Activated T-helper 1 cell treated with anti-CD3 and anti-CD28 coated beads, Interleukin-12 subunit alpha, Interleukin-12 subunit beta, Interleukin-2, Interleukin-4 antibody, amounts not matched to agents 30 ng/mL and 10 ng/mL and 1 ng/mL, durations not matched to agents 14 hours and 24 hours and 36 hours (primary cell): ENCODE measurements at places on chromosomes 13 and 19.

DNA sequence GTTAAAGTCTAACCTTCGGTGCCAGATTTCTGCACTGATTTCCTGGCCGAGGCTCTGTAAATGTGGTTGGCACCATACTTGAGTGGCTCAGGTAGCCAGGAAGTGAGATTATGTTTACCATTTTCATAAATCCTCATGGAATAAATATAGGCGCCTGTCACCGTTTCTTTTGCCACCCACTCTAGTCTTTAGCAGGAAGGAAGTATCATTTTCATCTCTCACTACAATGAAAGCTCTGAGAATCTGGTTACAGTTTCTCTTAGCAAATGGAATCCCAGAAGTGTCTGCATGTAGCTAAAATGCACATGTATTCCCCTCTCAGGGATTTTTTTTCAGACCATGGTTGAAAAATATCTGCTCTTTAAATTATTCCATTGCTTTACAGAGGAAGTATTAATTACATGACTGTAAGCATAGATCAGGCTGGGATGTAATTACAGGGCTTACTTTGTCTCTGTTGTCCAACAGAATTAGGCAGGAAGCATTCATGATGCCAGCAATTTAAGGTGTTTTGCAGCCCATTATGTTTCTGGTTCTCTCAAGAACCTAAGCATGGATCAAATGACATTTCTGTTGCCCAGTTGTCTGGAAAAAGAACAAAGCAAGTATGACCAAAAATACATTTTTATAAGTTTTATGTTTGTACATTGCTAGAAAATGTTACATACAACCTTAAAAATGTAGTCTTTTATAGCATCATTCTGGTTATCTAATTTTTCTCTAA is 221.7 kb upstream of the SPRY2 start:
- no peak for DNase-seq

DNA sequence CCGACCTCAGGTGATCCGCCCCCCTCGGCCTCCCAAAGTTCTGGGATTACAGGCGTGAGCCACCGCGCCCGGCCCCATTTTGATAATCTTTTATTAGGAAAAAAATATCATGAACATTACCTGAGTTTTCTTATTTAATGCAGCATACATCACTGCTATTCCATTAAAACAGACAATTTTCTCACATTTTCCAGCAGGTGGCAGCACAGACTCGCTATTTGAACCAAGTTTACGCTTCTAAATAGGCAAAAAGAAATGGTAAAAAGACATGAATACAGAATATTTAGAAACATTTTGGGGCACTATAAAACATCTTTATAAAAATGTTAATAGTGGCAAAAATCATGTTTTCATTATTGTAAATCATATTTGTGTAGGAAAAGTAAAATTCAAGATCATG is 903.1 kb downstream of the SLITRK6 start:
- no peak for DNase-seq

- DNase-seq: no peak
Measured at GRCh38 chr13:98279473-98280175, 102.6 kb upstream of the RNF113B start.

- no peak for DNase-seq
Measured at GRCh38 chr13:31009166-31009565, 76.7 kb downstream of the TEX26 start.

DNA sequence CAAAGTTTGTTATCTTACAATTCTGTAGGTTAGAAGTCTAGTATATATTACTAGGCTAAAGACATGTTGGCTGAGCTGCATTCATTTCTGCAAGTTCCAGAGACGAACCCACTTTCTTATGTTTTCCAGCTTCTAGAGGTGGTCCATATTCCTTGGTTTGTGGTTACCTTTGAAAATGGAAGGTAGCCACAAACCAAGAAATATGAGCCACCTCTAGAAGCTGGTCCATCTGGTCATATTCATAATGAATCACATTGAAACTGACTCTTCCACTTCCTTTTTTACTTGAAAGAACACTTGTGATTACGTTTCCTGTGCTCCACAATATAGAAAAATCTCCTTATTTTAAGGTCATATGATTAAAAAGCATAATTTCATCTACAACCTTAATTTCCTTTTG is 943.0 kb upstream of the PCDH9 start:
- no peak for DNase-seq

- DNase-seq: no peak
Measured at GRCh38 chr13:44402899-44403445, 29.3 kb downstream of the SERP2 start.

DNA sequence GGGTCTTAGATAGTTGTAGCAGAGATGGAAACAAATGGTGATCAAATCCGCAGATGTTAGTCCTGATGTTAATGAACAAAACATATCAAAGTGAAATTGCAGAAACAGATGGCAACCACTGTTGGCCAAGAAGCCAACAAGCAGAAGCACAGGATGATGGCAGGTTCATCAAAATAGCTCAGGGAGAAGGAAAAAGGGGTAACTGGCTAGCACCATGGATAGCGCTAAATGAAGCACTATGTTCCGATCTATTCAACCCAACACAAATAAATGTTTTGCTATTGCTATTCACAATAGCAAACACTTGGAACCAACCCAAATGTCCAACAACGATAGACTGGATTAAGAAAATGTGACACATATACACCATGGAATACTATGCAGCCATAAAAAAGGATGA is 413.7 kb downstream of the FGF14 start:
- DNase-seq: no peak

DNA sequence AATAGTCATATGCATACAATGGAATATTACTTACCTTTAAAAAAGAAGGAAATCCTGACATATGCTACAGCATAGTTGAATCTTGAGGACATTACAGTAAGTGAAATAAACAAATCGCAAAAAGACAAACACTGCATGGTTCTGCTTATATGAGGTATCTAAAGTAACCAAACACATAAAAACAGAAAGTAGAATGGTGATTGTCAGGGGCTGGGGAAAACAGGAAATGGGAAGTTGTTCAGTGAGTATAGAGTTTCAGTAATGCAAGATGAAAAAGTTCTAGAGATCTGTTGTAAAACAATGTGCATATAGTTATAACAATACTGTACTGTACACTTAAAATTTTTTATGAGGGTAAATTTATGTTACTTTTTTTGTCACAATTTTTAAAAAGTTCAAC is 219.4 kb downstream of the KLF5 start:
- no peak for DNase-seq

GRCh38 chr13:28582225-28582891 is 76.6 kb upstream of the POMP start:
- no peak for DNase-seq

DNA sequence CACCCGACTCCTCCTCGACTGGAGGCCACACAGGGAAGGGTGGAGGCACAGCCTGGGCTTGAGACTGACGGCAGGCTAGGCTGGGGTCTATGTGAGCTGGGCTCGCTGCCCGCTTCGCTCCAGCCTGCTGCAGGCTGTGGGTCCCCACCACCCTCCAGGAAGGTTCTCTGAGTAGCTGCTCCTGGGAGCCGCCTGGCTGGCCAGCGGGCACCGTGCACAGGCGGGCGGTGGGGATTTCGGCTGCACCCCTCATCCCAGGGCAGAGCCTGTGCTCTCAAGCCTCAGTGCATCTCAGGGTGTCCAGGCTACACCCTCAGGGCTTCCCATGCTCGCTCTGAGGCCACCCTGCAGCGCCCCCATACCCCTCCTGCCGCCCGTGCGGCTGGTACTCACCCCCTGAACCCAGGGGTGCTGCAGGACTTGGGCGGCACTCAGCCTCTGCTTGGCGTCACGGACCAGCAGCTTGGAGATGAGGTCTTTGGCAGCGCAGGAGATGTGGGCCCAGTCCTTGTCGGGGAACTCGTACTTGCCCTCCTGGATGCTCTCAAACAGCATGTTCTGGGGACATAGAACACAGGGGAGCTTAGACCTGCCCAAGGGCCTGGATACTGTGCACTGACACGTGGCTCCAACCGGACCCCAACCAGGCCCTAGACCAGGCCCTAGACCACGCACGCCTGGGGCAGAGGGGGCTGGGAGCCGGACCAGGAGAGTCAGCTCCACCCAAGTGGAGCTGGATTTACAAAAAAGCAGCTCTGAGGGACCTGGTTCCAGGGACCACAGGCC is 10.2 kb downstream of the MKNK2 start:
- DNase-seq: no peak

DNA sequence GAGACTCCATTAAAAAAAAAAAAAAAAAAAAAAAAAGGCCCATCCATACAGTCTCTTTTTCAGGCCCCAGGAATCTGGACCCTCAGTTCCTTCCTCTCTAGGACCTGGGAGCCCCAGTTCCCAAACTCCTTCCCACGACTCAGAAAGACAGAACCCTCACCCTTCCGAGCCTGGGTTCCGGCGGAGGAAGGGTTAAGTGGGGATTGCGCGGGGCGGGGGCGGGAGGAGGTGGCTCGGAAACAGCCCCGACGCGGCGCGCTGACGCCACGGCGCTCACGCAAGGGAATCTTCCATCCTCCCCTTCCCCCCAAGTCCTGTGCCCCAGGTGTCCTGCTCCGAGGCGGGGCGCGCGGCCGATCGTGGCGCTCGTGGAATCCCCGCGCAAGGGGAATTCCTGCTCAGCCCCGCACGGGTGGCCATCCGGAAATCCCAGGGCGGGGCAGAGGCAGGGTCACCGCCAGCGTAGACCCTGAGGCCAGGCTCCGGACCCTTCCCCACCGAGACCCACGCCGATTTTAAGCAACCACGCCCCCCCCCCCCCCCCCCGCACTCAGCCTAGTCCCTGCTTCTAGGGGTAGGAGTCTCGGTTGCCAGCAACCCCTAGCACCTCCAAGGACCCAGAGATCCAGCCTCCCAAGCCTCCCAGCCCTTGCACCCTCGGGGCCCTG is 659 bp downstream of the NFKBID start:
- DNase-seq: peak; percentile 85

DNA sequence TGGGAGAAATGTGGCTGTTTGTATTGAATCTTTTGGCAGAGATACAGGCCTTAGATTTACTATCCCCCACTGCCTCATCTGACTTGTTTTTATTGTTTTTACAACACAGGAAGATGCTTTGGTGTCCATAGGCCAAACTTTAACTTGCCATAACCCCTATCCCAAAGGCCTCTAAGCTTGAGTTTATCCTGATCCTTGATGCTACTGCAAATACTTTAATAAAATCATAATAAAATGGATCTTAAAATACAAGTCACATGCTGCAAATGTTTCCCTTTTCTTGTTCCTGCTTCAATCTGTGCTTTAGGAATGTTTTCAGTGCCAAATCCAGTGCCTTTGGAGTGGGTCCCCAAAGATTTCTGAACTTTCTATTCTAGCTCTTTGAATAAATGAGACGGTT is 770.6 kb downstream of the DACH1 start:
- no peak for DNase-seq

DNA sequence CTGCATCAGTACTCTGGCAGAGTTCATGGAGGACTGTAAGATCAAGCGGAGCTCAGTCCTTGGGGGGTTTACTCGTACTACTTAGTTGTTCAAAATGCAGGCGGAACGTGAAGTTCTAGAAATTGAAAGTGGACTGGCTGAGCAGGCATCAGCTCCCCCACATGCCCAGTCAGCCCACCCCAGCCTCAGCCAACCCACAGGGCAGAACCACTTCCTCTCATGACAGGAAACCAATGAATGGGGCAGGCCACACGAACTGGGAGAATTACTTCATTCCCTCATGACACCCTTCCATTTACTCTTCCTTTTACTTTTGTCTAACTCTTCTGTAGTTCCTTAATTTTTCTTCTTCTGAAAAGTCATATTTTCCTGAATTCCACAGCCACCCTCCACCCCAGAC is 71.9 kb downstream of the FLT1 start:
- DNase-seq: peak; percentile 4

DNA sequence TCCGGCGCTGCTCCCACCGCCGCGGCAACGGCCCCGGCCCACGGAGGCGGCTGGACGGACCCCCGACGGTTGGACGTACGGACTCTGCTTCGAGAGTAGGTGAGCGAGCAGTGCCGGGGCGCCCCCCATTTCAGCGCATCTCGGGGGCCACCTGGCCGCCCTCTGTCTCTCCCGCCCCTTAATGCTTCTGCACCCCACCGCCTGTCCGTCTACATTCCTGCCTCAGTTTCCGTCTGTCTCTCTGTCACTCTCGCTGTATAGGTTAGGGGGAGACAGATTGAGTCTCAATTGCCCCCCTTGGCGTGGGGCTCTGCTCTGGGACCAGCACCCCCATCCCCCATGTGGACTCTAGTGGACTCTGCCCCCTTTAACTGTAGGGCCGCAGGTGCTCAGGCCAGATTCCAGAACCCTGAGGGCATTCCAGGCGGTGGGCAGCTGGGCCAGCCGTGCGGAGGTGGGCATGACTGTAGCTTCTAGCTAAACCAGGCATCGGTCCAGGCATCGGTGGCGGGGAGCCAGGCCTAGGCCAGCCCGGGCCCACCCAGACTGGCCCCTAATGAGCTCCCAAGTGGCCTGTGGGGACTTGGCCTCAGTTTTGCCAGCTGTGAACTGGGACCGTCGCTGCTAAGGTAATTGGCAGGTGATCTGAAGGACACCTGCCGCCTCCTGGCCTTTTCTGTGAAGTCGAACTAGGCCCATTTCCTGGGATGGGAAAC is 373 bp downstream of the TNFAIP8L1 start:
- no peak for DNase-seq

DNA sequence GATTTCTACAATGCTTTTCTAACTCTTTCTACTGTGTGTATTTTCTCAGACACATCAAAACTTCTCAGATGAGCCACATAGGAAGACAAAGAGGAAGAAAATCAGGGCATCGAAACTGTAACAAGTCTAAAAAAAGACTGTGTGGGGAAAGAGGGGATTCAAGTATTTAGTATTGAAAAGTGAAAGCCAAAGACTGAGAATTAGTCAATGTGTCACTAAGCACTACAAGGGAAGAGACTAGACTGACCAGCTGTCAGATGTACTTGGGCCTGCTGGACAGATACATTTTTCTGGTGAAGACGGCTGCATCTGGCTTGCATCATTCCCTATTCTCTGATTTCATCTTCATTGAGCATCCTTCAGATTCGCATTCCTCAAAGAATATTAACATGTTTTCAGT is 25.4 kb downstream of the COMMD6 start:
- DNase-seq: no peak

DNA sequence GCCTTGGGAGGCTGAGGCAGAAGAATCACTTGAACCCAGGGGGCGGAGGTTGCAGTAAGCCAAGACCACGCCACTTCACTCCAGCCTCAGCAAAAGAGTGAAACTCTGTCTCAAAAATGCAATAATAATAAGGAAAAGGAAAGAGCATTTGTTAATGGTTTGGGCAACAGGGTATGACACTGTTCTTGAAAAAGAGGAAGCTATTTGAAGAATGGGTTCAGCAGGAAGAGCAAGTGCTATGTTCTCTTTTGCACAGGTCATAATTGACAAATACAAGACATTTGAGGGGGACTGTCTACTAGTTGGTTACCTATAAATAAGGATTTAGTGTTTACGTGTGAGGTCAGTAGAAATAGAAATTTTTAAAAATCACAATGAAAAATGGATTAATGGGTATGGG is 218.3 kb downstream of the DCT start:
- no peak for DNase-seq
